ENCODE measurements at places on chromosomes 1 and 21.

GRCh38 chr21:18661842-18662241, 258.3 kb upstream of the TMPRSS15 start:
- no peak for DNase-seq

DNA sequence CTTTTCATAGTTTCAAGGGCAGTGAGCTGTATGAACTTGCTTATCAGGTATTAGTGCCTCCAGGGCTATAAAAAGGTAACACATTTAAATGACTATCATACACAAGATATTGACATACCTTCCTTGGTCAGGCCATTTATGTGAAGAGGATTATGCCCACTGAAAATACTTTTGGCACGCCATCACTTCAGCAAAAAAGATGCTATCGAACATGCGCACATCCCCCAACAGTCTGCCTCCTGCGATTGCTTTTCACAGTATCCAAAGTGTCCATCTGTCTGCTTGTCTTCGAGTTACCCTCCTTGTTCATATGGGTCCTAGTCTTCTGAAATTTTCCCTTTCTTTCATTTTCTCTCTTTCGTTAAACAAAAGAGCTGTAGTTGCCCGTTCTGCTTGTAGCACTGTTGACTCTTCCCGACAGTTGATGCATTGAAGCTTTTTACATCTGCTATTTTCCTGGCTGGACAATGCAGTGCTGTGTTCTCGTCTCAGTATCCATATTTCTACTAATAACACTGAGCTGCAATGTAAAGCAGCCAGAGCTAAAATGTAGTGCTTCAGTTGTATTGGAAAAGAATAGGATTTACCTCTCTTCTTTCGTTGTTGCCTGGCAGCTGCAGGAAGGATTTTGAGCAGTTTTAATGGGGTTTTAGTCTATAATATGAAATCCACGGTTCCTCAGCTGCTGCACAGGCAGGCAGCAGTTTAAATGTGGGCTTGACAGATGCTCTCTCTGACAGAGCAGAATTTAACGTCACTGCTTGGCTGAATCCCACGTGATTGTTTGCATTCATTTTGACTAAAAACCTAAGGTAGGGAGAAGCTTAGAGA, at the start of gene B3GALT2:
TSS of gene B3GALT2 (minus strand) at position 713 of the 831 bp plus-strand sequence. CDS start 5,051 bp downstream, outside the sequence.
- peak; percentile 39 for DNase-seq

DNA sequence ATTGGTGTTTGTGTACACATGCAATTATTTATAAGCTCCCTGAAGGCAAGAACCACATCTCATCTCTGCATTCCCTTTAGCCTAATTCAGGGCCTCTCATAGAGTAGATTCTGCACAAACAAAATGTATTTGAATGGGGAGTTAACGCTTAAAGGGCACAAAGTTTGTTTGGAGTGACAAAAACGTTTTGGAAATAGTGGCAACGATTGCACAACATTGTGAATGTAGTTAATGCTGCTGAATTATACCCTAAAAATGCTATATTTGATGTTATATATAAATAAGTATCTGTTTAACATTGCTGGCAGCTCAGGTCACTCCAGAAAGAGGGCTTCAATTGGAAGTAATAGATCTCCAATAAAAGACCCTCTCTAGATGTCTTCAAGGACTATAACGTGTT, 42.8 kb downstream of the TRIT1 start:
- DNase-seq, result no peak

GRCh38 chr1:175095978-175096607, 28.5 kb downstream of the TNN start:
- no peak for DNase-seq

Data from CD4-positive, alpha-beta T cell treated with Interleukin-21 for 1 hour (primary cell).